ENCODE measurements at places on chromosomes 5 and 9. TPM values are rescaled to one million over a fixed set of nuclear protein-coding genes. Genes with fewer than 3 reads are reported as not detected.

The ADAMTSL2 gene
- 0.69 TPM for total RNA-seq

The BNC2 gene
- total RNA-seq, result 0.16 TPM

The PCDHA8 gene
- total RNA-seq, result not detected

The FOXD4L3 gene
- 0.30 TPM for total RNA-seq

The SLC2A8 gene
- 0.65 TPM for total RNA-seq

The GLRA1 gene
- not detected for total RNA-seq

The ZDHHC11 gene
- 7.1 TPM for total RNA-seq

The FAXDC2 gene
- 0.49 TPM for total RNA-seq

The FOXD4L6 gene
- not detected for total RNA-seq

The FOXD4L4 gene
- total RNA-seq, result 0.15 TPM

The ADAMTS12 gene
- total RNA-seq, result not detected

The SPATA31A3 gene
- not detected for total RNA-seq

The NUTM2G gene
- total RNA-seq, result not detected

The BTNL8 gene
- not detected for total RNA-seq

The SUSD3 gene
- 83.5 TPM for total RNA-seq

The NME5 gene
- total RNA-seq, result not detected

The SPARC gene
- total RNA-seq, result 0.62 TPM

All from naive thymus-derived CD4-positive, alpha-beta T cell (primary cell).